Occipital lobe (tissue), 3 donors: ENCODE measurements at places on chromosomes 6 and 20.

GRCh38 chr20:19181552-19181951, 30.9 kb upstream of the SLC24A3 start:
- DNase-seq: no peak

GRCh38 chr6:169489563-169490245, 212.1 kb downstream of the WDR27 start:
- DNase-seq: no peak

DNA sequence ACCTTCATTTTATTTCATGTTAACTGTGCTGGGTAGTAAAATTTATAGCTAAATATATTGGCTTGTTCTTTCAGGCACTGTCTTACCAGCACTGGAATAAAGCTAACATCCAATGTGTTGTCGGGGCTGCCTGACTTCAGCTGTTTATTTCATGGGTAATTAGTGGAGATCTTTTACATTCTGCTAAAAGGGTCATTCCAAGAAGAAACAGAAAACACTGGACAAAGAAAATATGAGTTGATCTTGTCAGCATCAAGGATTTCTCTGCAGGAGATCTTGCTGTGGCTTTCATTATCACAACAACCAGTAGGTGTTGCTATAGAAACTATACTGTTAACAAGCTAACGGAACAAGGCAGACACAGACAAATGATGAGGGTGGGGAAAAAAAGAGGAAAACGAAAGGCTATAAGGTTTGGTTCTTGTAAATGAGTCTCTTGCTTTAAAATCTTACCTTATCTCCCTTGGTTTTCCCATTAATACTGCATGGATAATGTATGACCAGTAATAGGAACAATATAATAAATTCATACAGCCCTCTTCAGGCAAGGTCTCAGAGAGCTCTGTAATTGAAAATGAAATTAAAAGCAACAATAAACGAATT, 206.8 kb downstream of the SIM1 start:
- DNase-seq: no peak

- DNase-seq: no peak
Observed at GRCh38 chr20:57658833-57659516, 38.7 kb upstream of the ZBP1 start.

DNA sequence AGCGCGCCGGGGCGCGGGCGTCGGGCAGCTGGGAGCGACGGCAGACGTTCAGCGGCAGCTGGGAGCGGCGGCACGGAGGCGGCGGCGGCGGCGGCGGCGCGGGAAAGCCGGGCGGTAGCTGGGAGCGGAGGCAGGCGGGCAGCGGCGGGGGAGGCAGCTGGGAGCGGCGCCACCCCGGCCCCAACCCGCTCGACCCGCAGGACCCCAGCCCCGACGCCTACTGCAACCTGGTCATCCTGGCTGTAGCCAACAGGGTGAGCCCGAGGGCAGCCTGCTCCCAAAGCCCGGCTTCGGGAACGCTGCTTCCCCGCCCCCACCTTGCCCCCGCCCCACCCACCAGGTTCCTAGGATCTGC, 8.9 kb downstream of the CCM2L start:
- DNase-seq: no peak

- DNase-seq: no peak
Observed at GRCh38 chr6:151675746-151676459, 131.6 kb upstream of the ESR1 start.

DNA sequence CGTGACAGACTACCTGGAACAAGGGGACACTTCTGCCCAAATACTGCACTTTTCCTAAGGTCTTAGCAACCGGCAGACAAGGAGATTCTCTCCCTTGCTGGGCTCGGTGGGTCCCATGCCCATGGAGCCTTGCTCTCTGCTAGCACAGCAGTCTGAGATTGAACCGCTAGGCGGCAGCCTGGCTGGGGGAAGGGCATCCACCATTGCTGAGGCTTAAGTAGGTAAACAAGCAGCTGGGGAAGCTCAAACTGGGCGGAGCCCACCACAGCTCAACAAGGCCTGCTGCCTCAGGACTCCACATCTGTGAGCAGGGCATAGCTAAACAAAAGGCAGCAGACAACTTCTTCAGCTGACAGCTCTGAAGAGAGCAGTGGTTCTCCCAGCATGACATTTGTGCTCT, 87.8 kb upstream of the ASCC3 start:
- DNase-seq: no peak

DNA sequence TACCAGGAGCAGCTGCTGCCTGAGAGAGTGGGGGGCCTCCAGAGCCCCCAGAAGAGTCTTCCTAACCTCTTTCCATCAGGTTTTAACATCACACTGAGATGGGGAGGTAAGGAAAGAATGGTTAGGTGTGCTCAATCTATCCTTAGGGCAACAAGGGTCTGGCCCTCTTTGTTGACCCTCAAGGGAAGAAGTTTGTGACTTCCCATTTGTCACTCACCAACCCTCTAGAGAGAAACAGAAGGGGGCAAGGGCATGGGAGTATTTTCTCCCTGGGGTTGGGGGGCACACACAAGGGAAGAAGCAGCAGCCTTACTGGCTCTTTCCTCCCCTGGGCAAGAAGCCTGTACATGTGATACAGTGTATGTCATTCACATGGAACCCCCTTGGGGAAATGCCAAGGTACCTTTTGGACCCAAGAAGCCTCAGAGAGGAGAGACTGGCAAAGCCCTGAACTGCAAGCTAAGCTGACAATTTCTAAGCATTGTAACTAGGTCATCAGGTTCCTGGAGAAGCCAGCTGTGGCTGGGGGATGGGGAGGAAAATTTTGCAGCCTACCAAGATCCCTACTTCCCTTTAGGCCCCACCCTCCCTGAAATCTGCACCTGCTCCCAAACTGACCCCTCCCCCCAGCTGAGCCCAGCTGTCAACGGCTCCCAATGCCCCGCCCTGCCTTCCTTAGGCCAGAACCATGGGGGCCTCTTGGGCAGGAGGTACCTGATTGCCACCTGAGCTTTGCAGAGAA, 14.5 kb downstream of the BCL2L1 start:
- DNase-seq: peak; percentile 29

DNA sequence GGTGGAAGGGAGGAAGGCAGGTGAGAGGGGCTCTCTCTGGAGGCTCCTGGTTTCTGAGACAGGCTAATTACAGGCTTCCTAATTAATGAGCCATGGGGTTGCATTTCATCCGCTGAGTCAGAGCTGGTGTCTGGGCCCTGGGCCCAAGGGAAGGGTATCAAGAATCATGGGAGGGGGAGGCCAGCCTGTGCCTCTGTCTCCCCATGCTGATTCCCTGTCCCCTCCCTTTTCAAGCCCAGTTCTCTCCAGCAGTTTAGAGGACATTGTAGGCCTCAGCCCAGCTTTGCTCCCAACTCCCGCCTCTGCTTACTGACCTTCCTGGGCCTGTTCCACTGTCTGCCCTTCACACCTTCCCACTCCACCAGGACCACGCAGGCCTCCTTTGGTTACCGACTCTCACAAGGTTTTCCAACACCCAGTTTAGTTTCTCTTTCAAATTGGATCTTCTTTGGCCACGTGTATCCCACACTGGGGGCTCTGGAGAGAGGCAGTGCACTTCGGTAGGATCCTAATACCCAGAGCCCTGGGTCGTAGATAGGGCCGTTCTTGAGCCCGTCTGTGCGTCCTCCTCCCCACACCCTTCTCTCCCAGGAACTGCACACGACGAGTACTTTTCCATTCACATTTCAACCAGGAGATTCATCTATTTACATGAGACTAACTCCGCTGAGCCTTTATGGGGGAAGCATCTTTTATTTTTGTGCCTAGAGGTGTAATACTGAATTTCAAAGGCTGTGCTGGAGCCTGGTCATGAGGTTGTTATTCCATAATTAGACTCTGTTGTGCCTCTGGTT, 18.2 kb upstream of the AVP start:
- peak; percentile 26 for DNase-seq

- no peak for DNase-seq
Observed at GRCh38 chr20:19440660-19441527, 228.5 kb downstream of the SLC24A3 start.

DNA sequence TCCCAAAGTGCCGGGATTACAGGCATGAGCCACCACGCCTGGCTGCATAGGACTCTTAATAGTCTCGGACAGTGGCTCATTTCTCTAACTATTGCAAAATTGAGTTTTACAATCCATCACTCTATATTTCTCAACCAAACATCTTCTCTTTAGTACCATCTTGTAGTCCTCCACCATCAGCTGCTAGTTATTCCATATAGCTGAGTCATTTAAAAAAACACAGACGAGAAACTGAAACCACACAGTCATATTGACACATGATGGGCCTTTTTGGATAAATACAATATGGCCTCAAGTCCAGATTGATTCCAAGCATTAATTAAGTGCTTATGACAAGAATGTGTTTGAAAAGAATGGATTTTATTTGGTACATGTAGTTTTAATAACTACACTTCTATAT, 599.1 kb downstream of the MEI4 start:
- DNase-seq: no peak

DNA sequence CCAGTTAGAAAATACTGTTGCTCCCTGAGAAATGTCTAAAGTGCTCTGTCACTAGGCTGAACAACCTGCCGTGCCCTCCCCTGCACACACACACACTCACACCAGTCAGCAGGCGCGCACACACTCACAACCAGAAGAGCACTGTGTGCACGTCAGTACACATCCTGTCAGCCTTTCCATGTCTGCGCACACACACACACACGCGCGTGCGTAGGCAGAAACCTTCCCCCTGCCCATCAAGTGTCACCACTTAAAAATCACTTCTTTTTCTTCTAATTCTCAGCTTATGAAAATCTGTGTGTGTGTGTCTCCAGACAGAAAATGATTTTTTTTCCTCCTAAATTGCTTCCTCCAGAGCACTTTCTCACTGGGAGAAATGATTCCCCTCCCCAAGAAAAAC, 100.3 kb downstream of the EDN3 start:
- DNase-seq: no peak

DNA sequence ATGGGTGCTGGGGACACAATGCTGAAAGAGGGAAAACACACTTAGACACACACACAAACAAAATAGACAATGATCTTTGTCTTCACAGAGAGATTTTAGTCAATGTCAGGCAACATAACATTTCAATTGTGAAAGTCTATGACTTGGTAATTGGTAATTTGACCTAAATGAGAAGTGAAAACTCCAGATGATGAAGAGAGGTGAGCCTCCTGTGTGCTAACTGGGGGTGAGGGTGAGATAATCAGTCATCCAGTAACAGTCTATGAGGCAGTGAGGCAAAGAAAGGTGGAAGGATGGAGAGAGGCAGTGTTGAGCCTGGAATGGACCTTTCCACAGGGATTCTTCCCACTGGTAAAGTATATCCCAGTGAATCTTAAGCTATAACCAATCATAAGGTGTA, 744.2 kb downstream of the MAFB start:
- DNase-seq: no peak

GRCh38 chr6:157682856-157683481, 140.1 kb upstream of the SNX9 start:
- DNase-seq: no peak

DNA sequence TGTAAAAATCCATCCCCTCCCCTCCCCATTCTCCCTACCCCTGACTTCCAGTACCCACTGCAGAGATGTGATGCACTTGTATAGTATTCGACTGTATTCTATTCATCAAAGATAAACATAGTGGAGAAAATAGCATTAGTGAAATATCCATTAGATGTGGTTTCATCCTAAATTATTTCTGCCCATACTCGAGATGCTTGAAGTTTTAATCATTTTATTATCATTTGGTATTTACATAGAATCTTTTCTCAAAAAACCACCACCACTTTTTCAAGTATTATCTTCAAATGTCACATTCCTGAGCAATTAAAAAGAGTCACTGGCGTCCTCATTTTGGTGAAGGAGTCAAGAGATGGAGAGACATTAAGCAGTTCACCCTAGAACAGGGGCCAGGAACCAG, 181.9 kb downstream of the HAO1 start:
- DNase-seq: no peak

DNA sequence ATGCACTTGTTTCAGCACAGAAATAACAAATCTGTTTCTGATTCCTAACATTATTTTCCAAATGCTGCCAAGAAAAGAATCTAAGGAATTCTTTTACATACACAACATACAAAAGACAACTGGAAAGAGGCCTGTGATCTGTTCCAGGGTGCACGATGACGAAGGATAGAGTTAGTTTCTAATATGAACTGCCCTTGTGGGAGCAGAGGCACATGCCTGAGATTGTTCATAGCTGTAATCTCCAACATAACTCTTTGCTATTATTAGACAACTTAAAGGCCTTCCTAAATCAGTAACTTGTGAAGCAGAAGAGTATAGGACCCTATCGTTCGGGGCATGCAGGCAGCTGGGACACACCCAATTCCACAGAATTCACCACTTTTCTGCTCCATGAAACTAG, 41.2 kb upstream of the NHSL1 start:
- no peak for DNase-seq

DNA sequence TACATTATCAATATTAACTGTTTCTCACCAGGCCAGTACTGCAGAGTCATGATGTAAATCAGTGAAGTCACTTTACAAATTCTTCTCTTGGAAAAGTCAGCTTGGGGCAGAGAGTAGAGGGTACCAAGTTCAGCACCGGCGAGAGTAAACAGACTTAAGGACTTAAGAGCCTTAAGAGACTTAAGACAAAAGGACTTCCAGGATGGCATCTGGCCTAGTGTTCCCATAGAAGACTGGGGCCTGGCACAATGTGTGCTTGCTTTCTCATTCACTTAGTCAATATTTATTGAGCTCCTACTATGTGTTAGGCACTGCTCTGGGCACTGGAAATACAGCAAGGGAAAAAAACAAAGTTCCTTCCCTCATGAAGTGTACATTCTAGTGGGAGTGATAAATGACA, 1.4 kb upstream of the SNPH start:
- no peak for DNase-seq

DNA sequence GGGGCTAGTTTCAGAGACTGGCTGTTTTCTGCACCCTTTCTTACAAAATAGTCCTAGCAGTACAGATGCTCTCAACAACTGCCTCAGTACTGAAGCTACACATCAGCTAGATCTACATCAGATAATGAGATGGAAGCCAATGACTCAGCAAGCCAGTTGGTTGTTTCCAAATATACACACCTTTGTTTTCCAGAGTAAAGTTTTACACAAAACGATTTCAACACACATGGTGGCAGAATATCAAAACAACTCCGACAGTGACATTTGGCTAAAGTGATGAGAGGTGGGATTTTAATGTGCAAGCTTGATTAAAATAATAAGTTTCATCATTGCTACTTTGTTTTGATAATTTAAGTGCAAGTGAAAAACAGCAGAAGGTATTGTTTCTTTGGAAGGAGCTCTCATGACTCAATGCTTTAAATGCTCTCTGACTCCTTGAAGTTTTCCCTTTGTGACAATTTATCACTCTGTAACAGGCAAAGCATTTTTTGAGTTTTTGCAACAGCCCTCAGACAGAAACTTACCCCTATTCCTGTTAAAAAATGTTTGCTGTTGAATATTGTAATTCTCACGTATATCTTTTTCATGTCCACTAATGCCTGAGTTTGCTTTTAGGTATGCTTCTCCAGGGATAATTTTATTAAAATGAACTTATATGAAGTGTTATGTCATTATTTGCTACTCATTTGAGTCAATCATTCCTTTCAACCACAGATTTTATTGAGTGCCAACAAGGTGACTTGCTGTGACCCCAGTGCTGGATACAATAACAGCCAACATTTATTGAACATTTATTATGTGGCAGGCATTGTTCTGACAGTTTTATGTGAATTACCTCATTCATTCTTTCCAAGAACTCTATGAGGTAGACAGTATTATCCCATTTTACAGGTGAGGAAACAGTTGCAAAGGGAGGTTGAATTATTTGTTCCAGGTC, 882.0 kb downstream of the TFAP2A start:
- no peak for DNase-seq

GRCh38 chr20:25321262-25321831, 69.3 kb downstream of the ABHD12 start:
- no peak for DNase-seq
